ENCODE measurements at places on chromosomes 6 and 20.

DNA sequence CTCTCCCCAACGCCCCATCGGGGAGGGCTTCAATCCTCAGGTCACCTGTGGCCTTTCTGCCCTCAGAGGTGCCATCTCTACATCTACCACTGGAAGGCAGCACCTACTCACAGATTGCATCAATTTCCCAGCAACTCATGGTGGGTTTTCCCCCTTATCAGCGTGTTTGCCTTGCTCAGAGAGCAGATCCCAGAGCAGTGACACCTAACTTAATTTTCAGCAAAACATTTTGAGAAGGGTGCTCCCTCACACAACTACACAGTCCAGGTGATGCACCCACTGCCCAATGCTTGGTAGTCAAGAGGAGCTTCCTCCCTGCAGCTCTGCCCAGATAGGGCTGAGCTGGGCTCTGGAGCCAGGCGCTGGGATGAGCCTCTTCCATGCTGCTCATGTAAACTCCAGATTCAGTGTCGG lies 48.2 kb downstream of the PLG start:
- DNase-seq: no peak

- DNase-seq: peak; percentile 86
Observed at GRCh38 chr20:10982692-10983091, 308.9 kb upstream of the JAG1 start.

DNA sequence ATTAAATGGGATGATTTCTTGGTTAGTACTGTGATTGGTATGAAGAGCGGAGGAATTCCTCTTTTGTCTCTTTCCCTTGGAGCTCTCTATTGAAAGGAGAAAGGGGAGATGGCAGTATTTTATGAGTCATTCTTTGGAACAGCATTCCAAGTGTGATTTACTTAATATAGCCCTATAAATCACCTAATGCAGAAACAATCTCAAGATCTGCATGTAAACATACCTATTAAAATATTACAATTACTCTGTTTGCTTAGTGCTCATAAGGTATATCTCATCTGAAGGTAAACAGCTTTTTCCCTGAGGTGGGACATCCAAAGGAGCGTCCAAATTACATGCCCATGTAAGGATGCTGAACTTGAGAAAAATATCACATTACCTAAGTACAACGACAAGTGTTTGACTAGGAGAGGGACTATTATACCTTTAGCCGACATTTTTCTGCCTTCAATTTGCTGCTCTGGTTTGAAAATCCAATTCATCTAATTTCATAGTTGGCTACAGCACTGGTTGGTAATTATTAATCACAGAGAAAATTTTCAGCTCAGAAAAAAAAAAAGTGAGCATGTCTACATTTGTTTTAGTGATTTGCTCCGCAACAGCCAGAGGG lies 229.0 kb downstream of the FOXC1 start:
- DNase-seq: peak; percentile 7

DNA sequence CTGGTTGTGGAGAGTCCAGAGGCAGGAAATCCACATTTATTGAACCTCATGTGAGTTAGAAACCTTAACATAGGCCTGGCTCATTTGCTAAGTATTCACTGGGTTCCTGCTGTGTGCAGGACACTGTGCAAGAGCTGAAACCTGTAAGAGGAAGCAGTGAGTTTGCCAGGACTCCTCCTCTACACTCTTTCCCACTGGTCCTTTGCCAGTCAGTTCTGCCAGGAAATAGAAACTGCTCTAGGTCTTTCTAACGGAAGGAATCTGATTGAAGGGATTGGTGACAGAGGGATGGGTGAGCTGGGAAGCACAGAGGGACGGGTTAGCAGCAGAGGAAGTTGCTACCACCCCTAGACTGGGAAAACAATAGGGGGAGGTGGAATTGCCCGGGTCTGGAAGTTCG lies 234.2 kb upstream of the ECI2 start:
- DNase-seq: peak; percentile 78

DNA sequence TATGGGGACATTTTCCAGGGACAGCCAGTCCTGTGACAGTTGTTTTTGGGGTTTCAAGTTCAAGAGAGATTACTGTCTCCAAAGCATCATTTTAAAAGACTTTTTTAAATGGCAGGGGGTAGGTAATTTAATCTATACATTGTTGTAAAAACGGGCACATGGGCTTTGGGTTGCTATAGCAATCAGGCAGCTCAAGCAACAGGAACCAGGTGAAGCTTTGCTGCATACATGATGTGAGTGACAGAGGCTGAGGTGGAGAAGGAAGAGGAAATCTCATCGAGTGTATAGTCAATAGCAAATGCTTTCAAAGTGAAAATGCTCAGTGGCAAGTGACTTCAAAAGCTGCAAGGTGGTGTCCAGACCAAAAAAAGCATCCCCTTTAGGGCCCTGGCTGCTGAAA lies 277.4 kb upstream of the JAG1 start:
- no peak for DNase-seq

DNA sequence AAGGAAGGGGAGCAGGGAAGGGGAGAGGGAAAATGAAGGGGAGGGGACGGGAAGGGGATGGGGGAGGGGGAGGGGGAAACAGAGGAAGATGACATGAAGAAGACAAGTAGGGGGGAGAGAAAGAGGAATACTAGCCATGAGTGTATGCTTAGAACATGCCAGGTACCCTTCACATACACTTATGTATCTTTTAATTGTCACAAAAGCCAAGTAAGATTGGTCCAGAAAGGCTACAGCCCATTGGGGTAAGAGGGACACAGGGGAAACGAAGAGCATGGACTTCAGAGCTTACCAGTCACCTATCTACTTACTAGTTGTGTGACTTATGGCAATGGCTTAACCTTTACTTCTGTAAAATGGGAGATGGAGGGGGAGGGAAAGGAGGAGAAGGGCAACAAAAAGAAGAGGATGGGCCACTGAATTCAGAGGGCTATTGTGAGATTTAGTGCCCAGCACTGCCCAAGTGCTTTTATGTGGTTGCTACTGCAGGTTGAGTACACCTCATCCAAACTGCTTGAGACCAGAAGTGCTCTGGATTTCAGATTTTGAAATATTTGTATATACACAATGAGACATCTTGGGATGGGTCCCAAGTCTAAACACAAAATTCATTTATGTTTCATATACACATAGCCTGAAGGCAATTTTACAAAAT lies 90.3 kb downstream of the ARHGAP18 start:
- DNase-seq: no peak

DNA sequence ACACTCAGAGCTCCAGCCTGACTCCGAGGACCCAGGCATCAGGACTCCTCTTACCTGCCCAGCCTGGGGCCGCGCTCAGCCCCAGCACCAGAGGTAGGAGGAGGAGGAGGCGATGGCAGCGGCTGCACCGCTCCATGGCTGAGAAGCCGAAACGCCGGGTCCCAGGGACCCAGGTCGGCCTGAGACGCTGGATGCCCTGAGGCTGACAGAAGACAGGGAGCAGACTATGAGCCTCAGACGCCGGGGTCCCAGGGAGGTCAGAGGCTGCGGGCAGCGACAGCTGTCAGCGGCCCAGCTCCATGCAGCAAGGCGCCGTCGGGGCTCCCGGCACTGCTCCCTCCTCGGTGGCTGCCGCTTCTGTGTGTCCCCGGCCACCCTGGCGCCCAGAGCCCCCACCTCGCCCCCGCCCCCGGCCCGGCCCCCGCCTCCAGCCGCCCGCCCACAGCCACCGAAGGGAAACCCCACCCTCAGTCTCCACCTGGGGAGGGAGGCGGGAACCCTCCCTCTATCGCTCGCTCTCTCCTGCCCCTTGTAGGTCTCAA lies at the start of gene COL11A2:
Gene COL11A2, minus strand, starts transcription at position 363 of the 542 bp plus-strand sequence. Its CDS starts 227 bp downstream, at position 136.
- no peak for DNase-seq

- no peak for DNase-seq
Observed at GRCh38 chr20:46894579-46894958, at the start of gene EYA2. EYA2 (plus strand) TSS chr20:46894843; CDS start chr20:46990011, 95,168 bp downstream.

- no peak for DNase-seq
Observed at GRCh38 chr6:126947070-126947469, 171.4 kb upstream of the RSPO3 start.

GRCh38 chr6:129638686-129639085 lies 71.3 kb downstream of the ARHGAP18 start:
- no peak for DNase-seq

DNA sequence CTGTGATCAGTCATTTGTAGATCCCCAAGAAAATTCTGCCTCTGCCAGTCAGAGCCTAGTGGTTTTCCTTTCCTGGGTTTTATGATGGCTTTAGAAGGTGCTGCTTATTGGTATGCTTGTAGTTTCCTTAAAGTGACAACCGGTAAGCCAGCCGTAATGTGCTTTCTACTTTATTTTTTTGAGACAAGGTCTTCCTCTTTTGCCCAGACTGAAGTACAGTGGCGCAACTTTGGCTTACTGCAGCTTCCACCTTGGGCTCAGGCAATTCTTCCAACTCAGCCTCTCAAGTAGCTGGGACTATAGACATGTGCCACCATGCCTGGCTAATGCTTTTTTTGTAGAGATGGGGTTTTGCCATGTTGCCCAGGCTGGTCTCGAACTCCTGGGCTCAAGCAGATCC lies 23.5 kb downstream of the MCM8 start:
- DNase-seq: no peak

GRCh38 chr6:7578516-7578915 lies 11.5 kb upstream of the SNRNP48 start:
- DNase-seq: no peak

DNA sequence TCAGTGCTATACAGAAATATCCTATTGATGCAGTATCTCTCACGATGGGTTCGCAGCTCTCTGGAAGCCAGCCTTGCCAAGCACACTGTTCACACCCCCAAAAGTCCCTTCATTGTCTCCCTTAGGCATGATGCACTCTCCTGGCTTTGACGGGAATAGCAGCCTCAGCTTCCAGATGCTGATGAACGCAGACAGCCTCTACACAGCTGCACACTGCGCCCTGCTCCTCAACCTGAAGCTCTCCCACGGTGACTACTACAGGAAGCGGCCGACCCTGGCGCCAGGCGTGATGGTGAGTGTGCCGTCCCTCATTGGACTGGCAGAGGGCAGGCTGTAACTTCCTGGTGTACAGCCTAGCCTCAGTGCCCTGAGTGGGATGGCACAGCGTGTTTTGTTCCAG lies 60.0 kb upstream of the PBOV1 start:
- DNase-seq: peak; percentile 39
